ENCODE measurements at places on chromosomes 1 and 21.

- DNase-seq: no peak
These were observed 35.1 kb downstream of the RXRG start for GRCh38 chr1:165409657-165410358.

GRCh38 chr1:27416387-27417111 lies 24.1 kb downstream of the GPR3 start:
- DNase-seq: no peak

DNA sequence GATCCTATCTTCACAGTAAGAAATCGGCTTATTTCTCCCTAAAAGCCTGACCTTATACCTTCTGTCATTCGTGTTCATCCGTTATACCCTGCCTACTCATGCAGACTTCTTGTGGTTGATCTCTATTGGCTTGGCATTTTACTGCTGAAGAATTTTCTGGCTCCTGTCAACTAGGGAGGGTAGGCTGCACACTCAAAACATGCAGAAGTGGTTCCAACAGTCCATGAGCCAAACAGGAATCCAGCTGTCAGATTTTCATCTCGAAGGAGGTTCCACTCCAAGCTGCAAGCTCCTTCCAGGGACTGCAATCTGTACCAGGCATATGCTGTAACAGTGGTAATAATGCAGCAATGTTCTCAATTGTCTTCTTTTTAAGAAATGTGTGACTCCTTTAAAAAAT lies 10.1 kb downstream of the DNAJC11 start:
- no peak for DNase-seq

DNA sequence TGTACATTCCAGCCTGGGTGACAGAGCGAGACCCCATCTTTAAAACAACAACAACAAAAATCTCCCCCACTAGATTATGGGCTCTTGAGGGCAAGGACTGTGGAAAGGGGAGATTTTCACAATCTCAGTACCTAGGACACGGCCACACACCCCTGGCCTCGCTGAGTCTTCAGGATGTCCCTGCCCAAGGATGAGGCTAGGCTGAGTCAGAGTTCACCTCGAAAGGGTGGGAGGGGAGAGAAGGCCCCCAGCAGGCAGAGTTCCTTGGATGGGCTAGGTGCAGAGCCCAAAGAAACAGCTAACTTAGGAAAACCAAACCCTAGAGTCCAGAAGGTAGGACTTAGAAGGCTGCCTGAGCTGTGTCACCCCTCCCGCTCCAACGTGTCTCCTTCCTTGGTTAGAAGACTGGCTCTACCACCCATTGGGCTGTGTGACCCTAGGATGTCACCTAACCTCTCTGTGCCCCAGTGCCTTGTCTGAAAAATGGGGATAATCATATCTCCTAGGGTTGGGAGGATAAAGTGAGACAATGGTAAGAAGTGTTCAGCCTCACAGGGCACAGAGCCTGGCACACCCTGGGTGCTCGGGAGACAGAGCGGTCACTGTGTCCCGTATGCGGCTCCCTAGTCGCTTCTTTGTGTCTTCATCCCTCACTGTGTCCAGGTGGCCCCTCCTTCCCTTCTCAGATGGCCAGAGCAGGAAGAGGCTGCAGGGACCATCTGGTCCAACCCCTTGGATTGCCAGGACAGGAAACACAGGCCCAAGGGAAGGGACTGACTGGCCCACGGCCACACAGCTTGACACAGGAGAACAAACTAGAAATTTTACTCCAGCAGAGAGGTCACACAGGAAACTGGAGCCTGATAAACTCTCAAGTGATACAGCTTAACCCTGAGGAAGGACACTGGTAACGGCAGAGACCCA lies 11.2 kb downstream of the TRIM62 start:
- no peak for DNase-seq

DNA sequence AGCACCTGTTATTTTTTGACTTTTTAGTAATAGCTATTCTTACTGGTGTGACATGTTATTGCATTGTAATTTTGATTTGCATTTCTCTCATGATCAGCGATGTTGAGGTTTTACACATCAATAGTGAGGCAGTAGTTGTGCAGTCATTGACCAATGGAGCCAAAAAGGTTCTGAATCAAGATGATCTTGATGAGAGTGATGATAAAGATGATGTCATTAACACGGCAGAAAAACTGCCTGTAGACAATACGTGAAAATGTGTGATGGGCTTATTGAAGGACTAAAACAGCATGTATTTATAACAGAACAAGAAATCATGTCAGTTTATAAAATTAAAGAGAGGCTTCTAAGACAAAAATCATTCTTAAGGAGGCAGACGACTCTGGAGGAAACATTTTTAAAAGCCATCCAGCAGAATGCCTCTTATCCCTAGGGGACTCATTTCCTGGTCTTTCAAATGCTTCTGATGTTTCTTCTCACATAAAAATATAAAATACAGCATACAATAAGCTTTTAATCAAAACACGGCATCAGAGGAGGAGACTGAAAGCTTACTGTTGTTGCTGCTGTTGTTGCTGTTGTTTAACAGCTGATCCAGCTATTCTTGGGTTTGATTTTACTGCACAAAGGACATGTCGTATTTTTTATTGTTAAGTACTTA lies 400.3 kb downstream of the LTN1 start:
- no peak for DNase-seq

GRCh38 chr1:11882814-11883538 lies 24.2 kb upstream of the NPPB start:
- no peak for DNase-seq

DNA sequence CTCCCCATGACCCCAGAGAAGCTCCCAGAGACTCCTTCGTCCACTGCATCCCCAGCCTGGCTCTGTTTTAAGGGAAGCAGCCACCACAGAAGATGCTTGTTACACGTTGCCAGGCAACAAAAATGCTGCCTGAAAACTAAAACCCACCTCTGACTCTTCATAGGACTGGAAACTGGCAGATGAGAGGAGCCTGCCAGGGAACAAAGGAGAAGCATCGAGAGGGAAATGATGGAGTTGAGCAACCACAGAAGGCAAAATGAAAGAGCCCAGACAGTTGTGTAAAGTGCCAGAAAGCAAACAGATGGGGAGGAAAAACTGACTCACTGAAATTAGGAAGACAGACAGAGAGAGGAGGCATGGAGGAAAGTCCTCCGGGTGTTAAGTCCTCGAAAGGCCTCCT lies 118.4 kb downstream of the KCNN3 start:
- DNase-seq: no peak

DNA sequence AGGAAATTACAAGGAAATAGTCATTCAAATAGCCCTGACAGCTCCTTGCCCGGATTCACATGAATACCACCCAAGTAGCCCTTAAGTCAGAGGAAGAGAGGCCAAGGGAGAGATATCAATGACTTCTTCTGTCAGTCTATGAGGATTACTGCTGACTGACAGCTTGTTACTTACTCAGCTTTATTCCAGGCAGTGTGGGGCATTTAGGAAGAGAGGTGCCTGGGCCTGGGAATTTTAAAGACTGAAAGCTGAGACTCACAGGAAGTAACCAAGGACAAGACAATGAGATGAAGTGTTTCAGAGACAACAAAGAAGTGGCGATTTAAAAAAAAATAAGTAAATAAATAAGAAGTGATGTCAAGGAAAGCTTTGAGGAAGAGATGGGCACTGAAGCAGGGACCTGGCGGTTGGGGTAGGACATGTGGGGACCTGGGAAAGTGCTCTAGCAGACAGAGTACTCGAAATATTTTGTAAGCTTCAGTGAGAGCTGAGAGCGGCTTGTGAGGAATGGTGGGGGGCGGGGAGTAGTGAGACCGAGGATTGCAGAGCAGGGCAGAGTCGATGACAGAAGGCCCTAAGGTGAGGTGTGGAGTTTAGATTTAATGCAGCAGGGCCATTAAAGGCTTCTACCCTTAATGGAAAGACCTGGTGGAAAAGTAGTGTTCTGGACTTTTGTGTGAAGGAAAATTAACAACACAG lies 58.9 kb downstream of the ST3GAL3 start:
- no peak for DNase-seq

DNA sequence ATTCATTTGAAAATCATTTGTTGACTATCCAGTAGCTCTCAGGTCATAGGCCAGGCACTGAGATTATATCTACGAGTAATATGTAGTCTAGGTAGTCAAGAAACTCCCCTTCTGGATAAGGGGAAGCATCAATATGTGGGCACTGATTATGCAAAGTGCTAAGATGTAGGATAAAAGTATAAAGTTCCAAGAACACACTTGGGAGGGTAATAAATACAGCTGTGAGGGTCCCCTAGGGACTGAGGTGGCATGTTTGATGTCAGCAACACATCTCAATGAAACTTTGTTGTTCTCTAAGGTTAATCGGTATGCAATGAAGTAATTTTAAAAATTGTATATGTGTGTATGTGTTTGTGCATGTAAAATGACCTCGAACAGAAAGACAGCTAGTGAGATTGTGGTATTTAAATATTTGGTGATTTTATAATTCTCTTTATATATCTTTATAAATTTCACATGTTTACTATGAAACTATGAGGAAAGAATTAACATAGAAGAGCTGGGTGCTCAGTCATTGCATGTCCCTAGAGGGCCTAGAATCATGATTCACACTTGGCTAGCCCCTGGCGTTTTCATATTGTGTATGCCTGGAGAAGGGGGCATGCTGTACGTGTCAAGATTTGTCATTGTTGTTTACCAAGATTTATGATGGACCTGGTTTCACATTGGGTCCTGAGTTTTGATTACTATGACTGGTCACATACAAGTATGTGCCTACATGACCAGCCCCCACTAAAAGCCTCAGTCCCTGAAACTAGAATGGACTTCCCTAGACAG lies 140.1 kb upstream of the DUSP10 start:
- DNase-seq: no peak

DNA sequence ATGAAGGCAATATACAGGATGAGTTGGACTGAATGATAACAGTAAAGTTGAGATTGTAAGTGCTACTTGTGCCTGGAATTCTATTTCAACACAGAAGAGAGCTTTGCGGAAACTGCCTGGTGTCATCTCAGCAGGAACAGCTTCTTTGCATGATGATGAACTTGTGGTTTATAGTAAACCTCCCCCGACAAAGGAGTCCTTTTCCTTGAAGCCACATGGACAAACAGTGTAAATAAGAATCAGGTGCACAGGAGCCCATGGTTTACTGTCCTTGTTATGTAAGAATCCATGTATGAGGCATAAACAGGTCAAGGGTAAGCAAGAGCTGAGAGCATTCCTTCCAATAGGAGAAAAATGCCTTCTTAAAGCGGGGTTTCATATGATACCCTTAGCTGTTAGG lies 66.2 kb downstream of the PCNX2 start:
- DNase-seq: no peak

DNA sequence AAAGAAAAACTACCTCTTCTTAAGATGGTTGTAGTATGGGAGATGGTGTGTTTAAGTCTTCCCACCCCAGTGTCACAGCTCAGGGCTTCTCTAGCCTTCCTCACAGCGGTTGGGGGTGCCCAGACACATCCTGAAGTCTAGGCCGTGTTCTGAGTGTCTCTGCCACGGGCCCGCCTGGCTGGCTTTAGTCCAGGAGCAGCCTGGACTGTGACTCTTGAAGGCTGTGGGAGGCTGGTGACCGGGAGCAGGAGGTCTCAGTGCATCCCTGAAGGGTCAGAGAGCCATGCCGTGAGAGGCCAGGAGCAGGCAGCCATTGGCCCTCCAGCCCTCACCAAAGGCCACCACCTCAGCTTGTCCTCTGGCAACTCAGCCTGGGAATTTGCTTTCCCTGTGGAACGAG lies 4.5 kb downstream of the EPHX1 start:
- no peak for DNase-seq

DNA sequence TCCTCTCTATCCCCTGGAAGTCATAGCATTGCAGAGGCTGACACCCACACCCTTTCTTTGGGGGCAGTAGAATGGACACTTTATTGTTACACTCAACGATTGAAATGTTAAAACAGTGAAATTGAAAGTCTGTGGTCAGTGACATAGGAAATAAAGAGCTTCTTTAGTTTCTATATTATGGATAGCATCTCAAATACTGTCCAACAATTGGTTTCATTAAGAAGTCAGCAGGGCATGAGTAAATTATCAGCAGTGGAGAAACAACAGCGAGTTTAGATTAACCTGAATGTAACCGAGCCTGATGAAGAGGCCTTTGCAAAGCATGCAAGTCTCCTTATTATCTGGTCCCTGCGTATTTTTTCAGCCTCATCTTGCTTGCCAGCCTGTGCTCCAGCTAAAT lies 350.7 kb downstream of the NTNG1 start:
- DNase-seq: no peak

- no peak for DNase-seq
These were observed 1.7 kb downstream of the COP1 start for GRCh38 chr1:176205332-176205914.

GRCh38 chr1:116861137-116861536 lies 48.6 kb upstream of the PTGFRN start:
- DNase-seq: no peak

GRCh38 chr1:229334716-229335115 lies 8.1 kb downstream of the CCSAP start:
- no peak for DNase-seq

- no peak for DNase-seq
These were observed 590 bp downstream of the FOXJ3 start for GRCh38 chr1:42334240-42335049.

- no peak for DNase-seq
These were observed 170.8 kb downstream of the ZSCAN20 start for GRCh38 chr1:33643216-33643615.

- no peak for DNase-seq
These were observed 26.1 kb downstream of the GPR3 start for GRCh38 chr1:27418326-27419185.

GRCh38 chr1:201481004-201481380 lies 12.0 kb upstream of the PHLDA3 start:
- DNase-seq: no peak

DNA sequence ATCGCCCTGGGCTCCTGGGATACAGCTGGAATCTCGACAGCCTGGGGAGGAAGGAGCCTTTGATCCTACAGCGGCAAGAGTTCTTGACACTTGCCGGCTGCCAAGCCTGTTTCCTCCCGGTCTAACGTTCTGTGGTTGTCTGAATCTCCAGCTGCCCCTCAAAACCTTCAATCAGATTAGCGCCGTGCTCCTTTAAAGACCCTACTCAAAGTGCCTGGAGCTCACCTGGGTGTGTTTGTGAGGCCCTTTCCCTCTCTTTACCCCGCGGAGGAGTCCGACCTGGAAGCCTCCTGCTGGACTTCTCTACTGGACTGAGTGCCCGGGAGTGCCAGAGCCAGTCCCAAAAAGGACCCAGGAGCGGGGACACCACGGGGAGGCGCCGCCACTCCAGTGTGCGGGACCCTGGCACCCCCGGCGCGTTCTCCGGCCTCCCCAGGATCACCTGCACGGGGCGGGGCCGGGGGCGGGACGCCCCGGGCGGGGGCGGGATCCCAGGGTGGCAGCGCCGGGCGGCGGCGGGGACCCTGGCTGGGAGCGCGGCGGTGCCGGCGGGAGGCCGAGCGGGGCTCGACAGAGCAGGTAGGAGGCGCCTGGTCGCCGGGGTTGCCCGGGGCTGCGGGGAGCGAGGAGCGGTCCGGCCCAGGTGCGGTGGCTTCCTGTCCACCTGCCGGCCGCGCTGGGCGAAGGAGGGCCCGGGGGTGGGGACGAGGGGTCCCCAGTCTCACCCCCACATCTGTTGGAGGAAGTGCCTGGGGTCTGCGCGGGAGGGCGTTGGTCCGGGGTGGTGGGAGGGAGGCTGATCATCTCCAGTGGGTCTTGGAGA lies at the start of gene NCMAP:
Gene NCMAP (plus strand): TSS at position 497 of the 823 bp plus-strand sequence. CDS start 39,344 bp downstream, outside the sequence.
- DNase-seq: peak; percentile 42
